ENCODE measurements at places on chromosomes 11 and 22.

DNA sequence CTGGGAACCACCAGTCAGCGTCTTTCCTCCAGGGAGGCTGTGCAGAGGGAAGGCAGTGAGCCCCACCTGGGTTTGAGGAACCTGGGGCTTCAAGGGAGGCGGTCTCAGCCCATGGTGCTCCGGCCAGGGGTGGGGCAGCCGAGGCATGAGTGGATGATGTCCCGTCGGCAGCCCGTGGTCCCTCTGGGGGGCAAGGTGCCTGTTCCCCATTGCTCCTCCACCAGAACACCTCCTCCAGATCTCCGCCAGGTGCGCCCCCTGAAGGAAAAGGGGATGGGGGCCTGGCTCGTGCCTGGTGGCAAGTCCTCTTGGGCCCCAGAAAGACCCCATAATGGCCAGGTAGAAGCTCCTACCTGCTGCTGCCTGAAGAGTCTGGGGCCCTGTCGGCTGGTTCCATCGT lies 94.1 kb downstream of the KCNQ1 start:
- H3K27me3 ChIP-seq = no peaks in the 10 kb centered on the region
- no peak overlapping the region for H3K27ac ChIP-seq
- no peaks in the 10 kb centered on the region for H3K36me3 ChIP-seq
- no peak for DNase-seq

GRCh38 chr11:94725097-94725496 lies 43.1 kb upstream of the AMOTL1 start:
- no peaks in the 10 kb centered on the region for H3K36me3 ChIP-seq
- no peak for DNase-seq
- H3K27ac ChIP-seq = no peak overlapping the region
- H3K27me3 ChIP-seq = peaks cover 9% of the 10 kb centered on the region
- H3K4me1 ChIP-seq = no peaks in the 10 kb centered on the region

- peaks cover 48% of the 10 kb centered on the region for H3K4me1 ChIP-seq
- H3K27me3 ChIP-seq = no peaks in the 10 kb centered on the region
- no peak for DNase-seq
- peak overlapping the region; percentile 31 for H3K27ac ChIP-seq
- no peak overlapping the region for H3K4me3 ChIP-seq
- no peaks in the 10 kb centered on the region for H3K36me3 ChIP-seq
These were observed 83.7 kb downstream of the KCNQ1 start for GRCh38 chr11:2528301-2529050.

DNA sequence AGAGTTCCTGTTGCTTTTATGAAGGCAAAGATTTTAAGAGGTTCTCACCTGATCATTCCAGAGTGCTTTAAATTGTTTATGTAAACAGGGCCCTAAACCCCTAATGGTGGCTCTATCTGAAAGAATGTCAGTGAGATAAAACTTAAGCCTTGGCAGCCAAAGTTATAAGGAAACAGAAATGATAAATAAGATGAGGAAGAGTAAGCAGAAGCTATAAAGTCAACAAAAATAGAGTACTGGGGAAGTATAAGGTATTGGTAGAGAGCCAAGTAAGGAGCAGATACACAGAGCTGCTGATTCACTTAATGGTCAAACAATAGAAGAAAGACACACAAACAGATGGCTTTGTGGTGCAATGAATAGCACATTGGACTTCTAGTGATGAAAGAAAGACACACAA lies 37.9 kb downstream of the TMPRSS5 start:
- no peaks in the 10 kb centered on the region for H3K4me1 ChIP-seq
- peaks cover 20% of the 10 kb centered on the region for H3K27me3 ChIP-seq
- H3K27ac ChIP-seq = no peak overlapping the region
- no peaks in the 10 kb centered on the region for H3K36me3 ChIP-seq

DNA sequence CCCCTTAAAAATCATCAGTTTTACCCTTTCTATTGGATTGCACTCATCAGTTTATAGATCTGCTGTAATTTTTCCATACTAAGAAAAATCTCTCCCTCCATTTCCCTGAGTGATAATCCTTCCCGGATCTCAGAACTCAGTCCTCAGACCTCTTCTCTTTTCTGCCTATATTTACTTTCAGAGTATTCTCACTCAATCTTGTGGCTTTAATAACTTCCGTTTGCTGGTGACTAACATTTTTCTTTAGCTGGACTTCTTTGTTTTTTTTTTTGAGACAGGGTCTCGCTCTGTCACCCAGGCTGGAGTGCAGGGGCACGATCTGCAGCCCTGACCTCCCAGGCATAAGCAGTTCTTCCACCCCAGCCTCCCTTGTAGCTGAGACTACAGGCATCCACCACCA lies 10.4 kb downstream of the ATXN10 start:
- H3K27ac ChIP-seq = no peak overlapping the region
- H3K36me3 ChIP-seq = peaks cover 6% of the 10 kb centered on the region
- H3K27me3 ChIP-seq = no peaks in the 10 kb centered on the region
- DNase-seq = no peak

- peaks cover 2% of the 10 kb centered on the region for H3K4me1 ChIP-seq
- H3K4me3 ChIP-seq = no peak overlapping the region
- no peak for DNase-seq
- no peak overlapping the region for H3K27ac ChIP-seq
- peaks cover 9% of the 10 kb centered on the region for H3K36me3 ChIP-seq
These were observed 28.7 kb downstream of the SDHD start for GRCh38 chr11:112115386-112115785.
